ENCODE measurements at places on chromosomes 6 and 20.

DNA sequence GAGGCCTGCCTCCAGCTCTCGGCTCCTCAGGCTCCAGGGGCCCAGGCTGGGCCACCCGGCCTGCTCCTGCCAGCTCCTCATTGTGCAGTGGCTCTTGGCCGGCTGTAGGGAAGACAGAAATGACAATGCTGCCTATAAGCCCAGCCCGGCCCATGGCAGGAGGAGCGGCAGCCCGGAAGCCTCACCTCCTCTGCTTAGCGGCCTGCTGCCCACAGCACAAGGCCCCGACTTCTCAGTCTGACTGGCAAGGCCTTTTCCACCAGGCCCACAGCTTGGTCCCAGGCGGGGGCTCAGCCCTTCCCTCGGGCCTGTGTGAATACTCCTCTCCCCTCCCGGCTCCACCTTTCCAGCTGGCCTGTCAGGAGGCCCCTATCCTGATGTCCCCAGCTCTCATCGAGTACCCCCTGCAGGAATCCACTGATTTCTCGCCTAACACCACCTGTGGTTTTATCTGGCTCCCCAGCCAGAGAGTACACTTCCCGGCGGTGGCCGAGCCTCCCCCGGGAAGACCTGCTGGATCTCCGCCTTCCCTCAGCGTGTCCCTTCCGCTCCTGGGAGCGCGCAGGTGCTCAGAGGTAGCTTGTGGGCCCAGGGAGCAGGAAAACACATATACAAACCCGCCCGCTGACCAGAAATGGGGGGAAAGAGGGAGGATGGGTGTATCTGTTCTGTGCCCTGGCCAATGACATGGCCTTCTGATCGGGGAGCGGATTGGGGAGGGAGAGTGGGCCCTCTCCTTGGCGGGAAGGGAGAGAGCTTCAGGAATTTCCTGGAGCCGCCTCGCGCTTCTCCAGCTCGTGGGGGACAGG lies 963 bp downstream of the DDRGK1 start:
- no peak for DNase-seq

DNA sequence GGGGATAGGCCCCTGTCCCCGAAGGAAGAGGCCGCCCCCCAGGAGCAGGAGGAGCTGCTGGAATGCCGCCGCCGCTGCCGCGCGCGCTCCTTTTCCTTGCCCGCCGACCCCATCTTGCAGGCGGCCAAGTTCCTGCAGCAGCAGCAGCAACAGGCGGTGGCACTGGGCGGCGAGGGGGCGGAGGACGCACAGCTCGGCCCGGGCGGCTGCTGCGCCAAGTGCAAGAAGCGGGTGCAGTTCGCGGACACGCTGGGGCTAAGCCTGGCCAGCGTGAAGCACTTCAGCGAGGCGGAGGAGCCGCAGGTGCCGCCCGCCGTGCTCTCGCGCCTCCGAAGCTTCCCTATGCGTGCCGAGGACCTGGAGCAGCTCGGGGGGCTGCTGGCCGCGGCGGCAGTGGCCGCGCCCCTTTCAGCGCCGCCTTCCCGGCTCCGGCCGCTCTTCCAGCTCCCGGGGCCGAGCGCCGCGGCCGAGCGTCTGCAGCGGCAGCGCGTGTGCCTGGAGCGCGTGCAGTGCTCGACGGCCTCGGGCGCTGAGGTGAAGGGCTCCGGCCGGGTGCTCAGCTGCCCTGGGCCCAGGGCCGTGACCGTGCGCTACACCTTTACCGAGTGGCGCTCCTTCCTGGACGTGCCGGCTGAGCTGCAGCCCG lies 630 bp downstream of the PPP1R3G start:
- no peak for DNase-seq

DNA sequence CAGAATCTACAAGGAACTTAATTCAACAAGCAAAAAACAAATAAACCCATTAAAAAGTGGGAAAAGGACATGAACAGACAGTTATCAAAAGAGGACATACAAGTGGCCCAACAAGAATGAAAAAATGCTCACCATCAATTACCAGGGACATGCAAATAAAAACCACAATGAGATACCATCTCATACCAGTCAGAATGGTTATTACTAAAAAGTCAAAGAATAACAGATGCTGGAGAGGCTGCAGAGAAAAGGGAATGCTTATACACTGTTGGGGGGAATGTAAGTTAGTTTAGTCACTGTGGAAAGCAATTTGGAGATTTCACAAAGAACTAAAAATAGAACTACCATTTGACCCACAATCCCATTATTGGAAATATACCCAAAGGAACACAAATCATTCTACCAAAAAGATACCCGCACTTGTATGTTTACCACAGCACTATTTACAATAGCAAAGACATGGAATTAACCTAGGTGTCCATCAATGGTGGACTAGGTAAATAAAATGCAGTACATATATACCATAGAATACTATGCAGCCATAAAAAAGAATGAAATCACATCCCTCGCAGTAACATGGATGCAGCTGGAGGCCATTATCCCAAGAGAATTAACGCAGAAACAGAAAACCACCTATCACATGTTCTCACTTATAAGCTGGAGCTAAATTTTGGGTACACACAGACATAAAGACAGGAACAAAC lies 48.4 kb downstream of the RNGTT start:
- no peak for DNase-seq

DNA sequence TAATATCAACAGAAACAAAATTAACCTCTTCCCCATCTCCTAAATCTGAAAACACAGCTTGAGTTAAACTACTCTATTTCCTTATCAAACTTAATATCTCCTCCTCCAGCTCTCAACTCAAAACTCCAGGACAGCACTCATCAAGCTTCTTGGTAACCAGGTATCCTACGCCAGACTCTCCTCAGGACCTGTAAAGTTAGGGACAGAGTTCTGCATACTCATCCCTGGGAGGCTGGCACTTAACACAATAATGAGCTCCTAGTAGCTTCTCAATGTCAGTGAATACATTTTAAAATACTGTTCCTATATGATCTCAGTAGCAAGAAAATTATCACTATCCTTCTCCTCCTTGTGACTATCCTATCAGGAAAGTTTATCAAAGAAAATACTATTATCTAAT lies 240.3 kb downstream of the PTPRK start:
- DNase-seq, result no peak

DNA sequence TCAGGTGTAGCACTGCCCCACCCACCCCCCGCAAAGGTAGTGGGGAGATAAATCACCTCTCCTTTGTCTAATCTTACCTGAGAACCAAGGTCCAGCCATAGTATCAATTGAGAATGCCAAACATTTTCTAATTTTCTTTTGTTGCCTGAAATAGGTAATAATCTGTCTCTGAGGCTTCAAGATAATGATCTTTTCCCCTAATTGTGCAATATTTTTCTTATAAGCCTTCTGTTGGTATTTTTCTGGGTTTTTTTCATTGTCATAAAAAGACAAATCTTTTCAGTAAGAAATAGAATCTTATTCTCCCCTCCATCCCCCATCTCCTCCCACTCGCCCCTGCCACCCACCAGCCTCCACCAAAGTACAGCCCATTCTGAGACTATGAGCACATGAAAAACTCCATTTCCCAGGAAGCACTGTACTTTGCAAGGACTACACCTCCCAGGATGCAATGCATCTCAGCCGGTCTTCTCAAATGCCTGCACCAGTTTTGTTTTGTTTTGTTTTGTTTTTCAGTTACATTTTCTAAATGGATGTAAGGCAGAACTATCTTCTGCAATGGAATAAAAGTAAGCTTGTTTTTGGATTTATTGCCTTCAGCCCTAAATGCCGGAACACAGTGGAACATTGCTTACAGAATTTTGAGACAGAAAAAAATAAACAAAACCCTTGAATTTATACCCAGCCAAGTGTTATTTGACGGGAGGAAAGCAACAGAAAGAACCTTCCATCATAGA lies 268.0 kb downstream of the TFAP2A start:
- DNase-seq, result no peak

DNA sequence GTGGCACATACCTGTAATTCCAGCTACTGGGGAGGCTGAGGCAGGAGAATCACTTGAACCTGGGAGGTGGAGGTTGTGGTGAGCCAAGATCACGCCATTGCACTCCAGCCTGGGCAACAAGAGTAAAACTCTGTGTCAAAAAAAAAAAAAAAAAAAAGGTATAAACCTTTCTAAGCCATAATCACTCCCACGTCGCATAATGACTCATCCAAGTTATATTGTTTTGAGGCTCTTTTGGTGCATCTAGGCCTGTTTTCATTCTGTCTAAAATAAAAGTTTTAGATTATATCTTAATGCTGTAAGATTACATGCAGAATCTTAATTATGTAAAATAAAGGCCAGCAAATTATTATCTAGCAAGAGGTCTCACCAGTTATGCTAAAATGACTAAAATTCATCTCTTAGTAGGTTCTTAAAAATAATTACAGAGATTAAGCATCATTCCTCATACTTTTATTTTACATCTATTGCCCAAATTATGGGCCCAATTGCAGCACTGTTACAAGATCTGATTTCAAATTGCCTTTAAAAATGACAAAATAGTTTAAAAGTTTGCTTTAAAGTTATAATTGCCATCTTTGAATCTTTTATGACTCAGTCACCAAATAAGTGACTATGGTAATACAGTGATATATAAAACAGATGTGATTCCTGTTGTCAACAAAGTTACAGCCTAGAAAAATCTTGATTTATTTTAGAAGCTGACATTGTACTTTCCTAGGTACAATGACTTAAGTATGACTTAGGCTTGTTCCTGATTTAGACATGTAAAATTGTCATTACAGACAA lies 10.4 kb upstream of the SUMO4 start:
- no peak for DNase-seq

Measured in stimulated activated CD4-positive, alpha-beta T cell treated with anti-CD3 and anti-CD28 coated beads, Interleukin-15, amount 100 ng/mL, for 1 hour (primary cell).